ENCODE measurements at places on chromosomes 6 and 20. TPM values are rescaled to one million over a fixed set of nuclear protein-coding genes. Genes with fewer than 3 reads are reported as not detected.
A peak's percentile ranks its signal among the peaks of the same experiment; 100 is the strongest.

- no peaks in the 10 kb centered on the region for H3K36me3 ChIP-seq
- H3K4me1 ChIP-seq, result no peaks in the 10 kb centered on the region
- no peak for DNase-seq
Observed at GRCh38 chr6:150537491-150537890, 62.2 kb upstream of the PLEKHG1 start.

GRCh38 chr20:59518881-59519706, 85.2 kb upstream of the PHACTR3 start:
- H3K36me3 ChIP-seq, result no peaks in the 10 kb centered on the region
- no peak overlapping the region for H3K4me3 ChIP-seq
- no peak overlapping the region for H3K27ac ChIP-seq

- H3K4me1 ChIP-seq, result peaks cover 57% of the 10 kb centered on the region
- H3K27me3 ChIP-seq, result no peaks in the 10 kb centered on the region
- DNase-seq, result no peak
- H3K27ac ChIP-seq, result no peak overlapping the region
Observed at GRCh38 chr20:33675136-33675959, 1.1 kb upstream of the NECAB3 start.

DNA sequence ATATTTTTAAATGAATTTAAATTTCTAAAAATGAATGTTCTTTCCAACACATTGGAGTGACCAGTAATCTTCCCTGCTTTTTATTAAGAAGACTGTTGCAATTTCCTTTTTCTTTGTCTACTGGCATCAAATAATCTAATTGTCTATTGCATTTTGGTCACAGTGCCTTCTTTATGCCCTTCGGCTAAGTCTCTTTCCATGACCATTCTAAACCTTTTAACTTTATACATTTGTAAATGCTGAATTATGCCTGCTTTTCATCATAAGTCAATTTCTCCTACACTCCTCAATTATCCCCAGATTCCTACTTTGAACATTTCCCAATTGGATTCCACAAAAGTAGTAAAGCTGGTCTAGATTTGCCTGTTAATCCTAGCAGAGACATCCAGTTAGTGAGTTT, 69.1 kb upstream of the HSF2 start:
- DNase-seq, result no peak
- H3K27ac ChIP-seq, result no peak overlapping the region
- H3K4me3 ChIP-seq, result no peak overlapping the region

DNA sequence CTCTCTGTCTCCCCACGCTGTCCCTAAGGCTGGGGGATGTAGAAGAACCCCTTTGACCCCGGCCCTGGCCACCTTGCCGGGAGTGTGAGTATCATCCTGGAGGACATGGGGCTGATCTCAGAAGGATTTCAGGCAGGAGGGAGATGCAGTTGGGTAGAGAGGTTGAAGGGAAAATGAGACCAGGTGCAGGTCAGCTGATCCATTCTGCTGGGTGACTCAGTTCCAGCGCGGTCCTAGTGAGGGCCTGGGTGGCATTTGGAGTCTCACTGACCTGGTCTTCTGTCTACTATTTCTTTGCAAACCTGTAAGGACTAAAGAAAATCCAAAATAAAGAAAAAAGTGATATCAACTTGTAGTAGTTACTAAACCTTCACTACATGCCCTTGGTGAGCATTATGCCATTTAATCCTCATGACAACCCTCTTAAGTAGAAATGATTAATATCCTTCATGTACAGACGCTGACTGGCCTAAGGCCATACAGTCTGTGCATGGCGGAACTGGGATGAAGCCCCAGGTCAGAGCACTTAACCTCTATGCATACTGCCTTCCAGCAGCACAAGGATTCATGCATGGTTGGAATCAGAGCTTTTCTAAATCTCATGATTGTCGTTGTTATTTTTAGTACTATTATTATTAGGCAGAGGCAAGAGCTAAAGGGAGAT, 106.3 kb downstream of the ZDHHC14 start:
- no peaks in the 10 kb centered on the region for H3K4me1 ChIP-seq
- no peak overlapping the region for H3K27ac ChIP-seq
- H3K4me3 ChIP-seq, result no peak overlapping the region
- DNase-seq, result no peak
- H3K27me3 ChIP-seq, result no peaks in the 10 kb centered on the region

GRCh38 chr20:45985573-45985972, 13.6 kb upstream of the ZNF335 start:
- H3K4me3 ChIP-seq, result no peak overlapping the region
- no peaks in the 10 kb centered on the region for H3K27me3 ChIP-seq
- no peak overlapping the region for H3K27ac ChIP-seq

GRCh38 chr6:96562886-96563285, at the start of gene FHL5:
Gene FHL5 (plus strand): TSS chr6:96563128. CDS start chr6:96603614, 40,486 bp downstream.
- no peak within 1 kb of the TSS for H3K4me3 ChIP-seq
- H3K4me1 ChIP-seq, result no peaks in the 10 kb centered on the region
- no peaks in the 10 kb centered on the region for H3K27me3 ChIP-seq
- H3K36me3 ChIP-seq, result no peaks in the 10 kb centered on the region
- DNase-seq, result no peak

Gene TFAP2B
- polyA plus RNA-seq, result 0.18 TPM

Gene TFAP2A
- polyA plus RNA-seq, result 2.9 TPM

Gene PCED1A
- 105 TPM for polyA plus RNA-seq

- no peaks in the 10 kb centered on the region for H3K36me3 ChIP-seq
- no peak overlapping the region for H3K27ac ChIP-seq
- no peaks in the 10 kb centered on the region for H3K27me3 ChIP-seq
- no peaks in the 10 kb centered on the region for H3K4me1 ChIP-seq
Observed at GRCh38 chr6:112886415-112886814, 539.3 kb downstream of the RFPL4B start.

- H3K4me1 ChIP-seq, result peaks cover 22% of the 10 kb centered on the region
- no peak overlapping the region for H3K4me3 ChIP-seq
- H3K27me3 ChIP-seq, result no peaks in the 10 kb centered on the region
- no peak for DNase-seq
Observed at GRCh38 chr6:21828704-21829103, 235.2 kb downstream of the SOX4 start.

Gene NRSN1
- 0.21 TPM for polyA plus RNA-seq

Gene BFSP1
- polyA plus RNA-seq, result 0.27 TPM

Gene SLC2A10
- 4.8 TPM for polyA plus RNA-seq

DNA sequence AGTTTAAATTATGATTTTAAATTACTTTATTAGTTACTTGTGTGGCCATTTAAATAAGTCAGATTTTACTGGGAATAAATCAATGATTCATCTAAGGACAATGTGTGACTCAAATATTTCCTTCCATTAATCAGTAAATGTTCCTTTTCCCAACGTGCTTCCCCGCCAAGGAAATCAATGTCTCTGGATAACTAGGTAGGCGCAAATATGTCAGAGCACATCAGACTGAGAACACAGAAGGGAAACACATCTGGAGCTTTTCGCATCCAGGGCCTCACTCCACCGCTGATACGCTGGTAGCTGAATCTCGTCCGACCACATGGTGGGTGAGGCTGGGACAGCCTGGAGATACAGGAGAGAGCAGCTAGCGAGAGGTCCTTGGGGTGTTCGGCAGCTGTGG, 56.4 kb upstream of the RPS6KA2 start:
- H3K27me3 ChIP-seq, result no peaks in the 10 kb centered on the region
- no peaks in the 10 kb centered on the region for H3K36me3 ChIP-seq
- H3K4me1 ChIP-seq, result no peaks in the 10 kb centered on the region
- DNase-seq, result no peak
- H3K27ac ChIP-seq, result no peak overlapping the region

DNA sequence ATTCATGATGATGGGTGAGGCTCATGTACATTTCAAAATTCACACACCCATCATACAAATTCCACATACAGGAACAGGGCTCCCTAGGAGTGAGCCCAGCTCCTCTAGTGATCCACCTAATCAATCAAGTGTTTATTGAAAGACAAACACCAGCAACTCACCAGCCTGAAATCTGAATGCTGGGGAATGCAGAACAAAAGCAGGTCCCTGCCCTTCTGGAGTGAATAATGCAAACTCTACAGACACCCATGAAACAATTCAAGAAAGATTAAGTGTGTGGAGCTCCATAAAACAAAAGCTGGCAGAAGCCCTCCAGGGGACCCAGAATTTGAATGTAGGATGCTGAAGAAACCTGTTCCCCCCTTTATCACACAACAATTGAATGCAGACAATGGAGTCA, 396.7 kb upstream of the JARID2 start:
- H3K4me1 ChIP-seq, result no peaks in the 10 kb centered on the region
- H3K36me3 ChIP-seq, result no peaks in the 10 kb centered on the region
- no peak overlapping the region for H3K27ac ChIP-seq
- H3K27me3 ChIP-seq, result no peaks in the 10 kb centered on the region
- H3K4me3 ChIP-seq, result no peak overlapping the region

DNA sequence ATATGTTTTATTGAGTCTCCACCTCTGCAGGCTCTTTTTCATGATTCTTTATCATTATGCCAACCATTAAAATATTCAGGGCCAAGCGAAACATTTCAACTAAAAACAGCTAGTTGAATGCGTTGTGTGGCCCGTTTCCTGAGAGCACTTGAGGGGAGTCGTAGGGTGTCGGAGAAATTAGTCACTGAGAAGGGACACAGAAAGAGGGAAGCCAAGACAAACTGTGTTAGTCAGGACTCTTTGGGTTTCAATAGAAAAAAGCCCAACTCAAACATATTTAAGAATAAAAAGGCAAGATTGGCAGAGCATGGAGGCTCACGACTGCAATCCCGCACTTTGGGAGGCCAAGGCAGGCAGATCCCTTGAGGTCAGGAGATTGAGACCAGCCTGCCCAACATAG, 58.9 kb downstream of the MAFB start:
- no peaks in the 10 kb centered on the region for H3K4me1 ChIP-seq
- DNase-seq, result no peak
- H3K4me3 ChIP-seq, result no peak overlapping the region
- H3K27me3 ChIP-seq, result no peaks in the 10 kb centered on the region
- no peak overlapping the region for H3K27ac ChIP-seq

Gene WFDC5
- polyA plus RNA-seq, result 6.1 TPM

DNA sequence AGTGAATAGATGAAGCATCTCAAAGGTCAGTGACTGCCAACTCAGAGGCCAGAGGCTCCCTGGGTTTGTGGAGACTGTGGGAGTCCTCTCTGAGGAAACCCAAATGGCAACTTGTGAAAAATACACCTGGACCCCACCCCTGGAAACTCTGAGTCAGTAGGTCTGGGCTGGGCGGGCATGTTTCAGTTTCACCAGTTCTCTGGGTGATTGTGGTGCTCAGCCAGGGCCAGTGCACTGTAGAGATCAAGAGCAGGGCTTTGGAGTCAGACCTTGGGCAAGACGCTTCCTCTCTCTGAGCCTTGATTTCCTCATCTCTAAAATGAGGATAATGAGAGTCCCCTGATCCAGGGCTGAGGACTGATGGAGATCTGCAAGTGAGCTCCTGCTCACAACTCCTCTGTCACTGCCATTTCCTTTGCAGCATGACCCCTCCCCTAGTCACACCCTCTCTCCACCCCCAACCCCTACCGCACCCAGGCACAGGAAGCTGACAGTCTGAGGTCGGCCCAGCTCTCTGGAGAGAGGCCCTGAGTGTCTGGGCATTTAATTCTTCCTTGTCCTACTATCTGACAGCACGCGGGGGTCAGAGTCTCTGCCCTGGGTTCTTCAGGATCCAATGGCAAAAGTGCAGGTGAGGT, 5.1 kb downstream of the DEF6 start:
- peak overlapping the region; percentile 95 for H3K27ac ChIP-seq
- peaks cover 43% of the 10 kb centered on the region for H3K4me1 ChIP-seq
- H3K27me3 ChIP-seq, result no peaks in the 10 kb centered on the region
- DNase-seq, result peak; percentile 63
- H3K4me3 ChIP-seq, result peak overlapping the region; percentile 53

DNA sequence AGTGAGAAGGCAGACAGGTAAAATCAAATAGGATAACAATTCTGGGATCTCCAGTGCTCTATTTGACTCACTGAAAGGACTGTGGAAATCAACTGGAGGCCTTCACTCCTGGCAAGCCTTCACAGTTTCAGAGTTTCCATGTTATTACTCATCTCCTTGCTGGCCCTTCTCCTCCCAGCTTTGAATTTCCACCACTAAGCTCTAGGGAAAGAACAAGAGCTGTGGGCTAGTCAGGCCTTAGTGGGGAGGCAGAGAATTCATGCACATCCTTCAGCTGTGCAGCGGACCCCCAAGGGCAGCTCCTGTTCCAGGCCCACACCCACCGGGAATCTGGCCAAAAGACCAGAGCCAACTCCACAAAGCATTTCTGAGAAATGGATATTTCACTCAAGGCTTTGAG, 26.0 kb downstream of the MYLIP start:
- H3K27me3 ChIP-seq, result no peaks in the 10 kb centered on the region
- no peak for DNase-seq
- H3K4me3 ChIP-seq, result no peak overlapping the region
- no peaks in the 10 kb centered on the region for H3K36me3 ChIP-seq

Gene VGLL2
- polyA plus RNA-seq, result 0.07 TPM

Gene MSH5
- polyA plus RNA-seq, result 15.2 TPM

Gene IPCEF1
- 6.5 TPM for polyA plus RNA-seq

Gene GSTA2
- 0.68 TPM for polyA plus RNA-seq

DNA sequence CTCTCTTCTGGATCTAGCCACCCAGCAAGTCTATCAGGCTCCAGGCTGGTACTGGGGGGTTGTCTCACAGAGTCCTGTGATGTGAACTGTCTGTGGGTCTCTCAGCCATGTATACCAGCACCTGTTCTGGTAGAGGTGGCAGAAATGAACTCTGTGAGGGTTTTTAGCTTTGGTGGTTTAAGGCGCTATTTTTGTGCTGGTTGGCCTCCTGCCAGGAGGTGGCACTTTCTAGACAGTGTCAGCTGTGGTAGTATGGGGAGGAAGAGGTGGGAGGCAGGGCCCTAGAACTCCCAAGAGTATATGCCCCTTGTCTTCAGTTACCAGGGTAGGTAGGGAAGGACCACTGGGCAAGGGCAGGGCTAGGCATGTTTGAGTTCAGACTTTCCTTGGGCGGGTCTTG, 75.8 kb downstream of the SNAP91 start:
- no peaks in the 10 kb centered on the region for H3K4me1 ChIP-seq
- H3K4me3 ChIP-seq, result no peak overlapping the region
- DNase-seq, result no peak
- no peak overlapping the region for H3K27ac ChIP-seq

- no peaks in the 10 kb centered on the region for H3K36me3 ChIP-seq
- H3K4me1 ChIP-seq, result no peaks in the 10 kb centered on the region
- DNase-seq, result no peak
- no peak overlapping the region for H3K27ac ChIP-seq
- no peaks in the 10 kb centered on the region for H3K27me3 ChIP-seq
Observed at GRCh38 chr6:105437236-105437635, 34.4 kb upstream of the PREP start.

- H3K4me3 ChIP-seq, result no peak overlapping the region
- no peaks in the 10 kb centered on the region for H3K27me3 ChIP-seq
- no peak overlapping the region for H3K27ac ChIP-seq
- no peaks in the 10 kb centered on the region for H3K4me1 ChIP-seq
- no peak for DNase-seq
- no peaks in the 10 kb centered on the region for H3K36me3 ChIP-seq
Observed at GRCh38 chr20:53344891-53345290, 248.7 kb downstream of the ZNF217 start.

GRCh38 chr20:4683261-4683660, 38.4 kb upstream of the PRND start:
- H3K4me1 ChIP-seq, result peaks cover 12% of the 10 kb centered on the region
- H3K4me3 ChIP-seq, result no peak overlapping the region
- DNase-seq, result no peak
- H3K27ac ChIP-seq, result no peak overlapping the region

Gene HUS1B
- polyA plus RNA-seq, result 0.37 TPM

- no peak overlapping the region for H3K4me3 ChIP-seq
- no peaks in the 10 kb centered on the region for H3K36me3 ChIP-seq
- H3K27me3 ChIP-seq, result no peaks in the 10 kb centered on the region
- peak; percentile 53 for DNase-seq
- H3K4me1 ChIP-seq, result peaks cover 2% of the 10 kb centered on the region
Observed at GRCh38 chr6:138588805-138589434, 89.6 kb upstream of the NHSL1 start.
